ENCODE measurements at places on chromosomes 6 and 20.

- no peak for DNase-seq
These were observed 149.2 kb upstream of the PRDM1 start for GRCh38 chr6:105936972-105937371.

- no peak for DNase-seq
These were observed 303.4 kb downstream of the PLCB1 start for GRCh38 chr20:8435285-8436035.

DNA sequence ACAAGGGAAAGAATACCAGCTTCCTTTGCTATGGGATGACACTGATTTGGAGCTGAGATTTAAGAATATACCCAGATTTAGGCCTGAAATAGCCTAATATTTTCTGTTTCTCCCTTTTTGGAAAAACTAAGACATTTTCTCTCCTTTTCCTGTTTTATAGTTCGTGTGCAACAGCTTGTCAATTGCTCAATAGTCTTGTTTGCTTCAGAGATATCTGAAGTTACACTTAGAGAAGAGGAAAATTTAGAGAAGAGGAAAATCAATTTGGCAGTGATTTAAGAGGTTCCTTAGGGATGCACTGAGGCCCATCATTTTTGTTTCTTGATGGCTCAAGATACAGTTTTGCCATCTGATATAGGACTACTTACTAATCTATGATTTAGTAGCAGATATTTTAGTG lies 398.6 kb downstream of the RFPL4B start:
- DNase-seq, result no peak

DNA sequence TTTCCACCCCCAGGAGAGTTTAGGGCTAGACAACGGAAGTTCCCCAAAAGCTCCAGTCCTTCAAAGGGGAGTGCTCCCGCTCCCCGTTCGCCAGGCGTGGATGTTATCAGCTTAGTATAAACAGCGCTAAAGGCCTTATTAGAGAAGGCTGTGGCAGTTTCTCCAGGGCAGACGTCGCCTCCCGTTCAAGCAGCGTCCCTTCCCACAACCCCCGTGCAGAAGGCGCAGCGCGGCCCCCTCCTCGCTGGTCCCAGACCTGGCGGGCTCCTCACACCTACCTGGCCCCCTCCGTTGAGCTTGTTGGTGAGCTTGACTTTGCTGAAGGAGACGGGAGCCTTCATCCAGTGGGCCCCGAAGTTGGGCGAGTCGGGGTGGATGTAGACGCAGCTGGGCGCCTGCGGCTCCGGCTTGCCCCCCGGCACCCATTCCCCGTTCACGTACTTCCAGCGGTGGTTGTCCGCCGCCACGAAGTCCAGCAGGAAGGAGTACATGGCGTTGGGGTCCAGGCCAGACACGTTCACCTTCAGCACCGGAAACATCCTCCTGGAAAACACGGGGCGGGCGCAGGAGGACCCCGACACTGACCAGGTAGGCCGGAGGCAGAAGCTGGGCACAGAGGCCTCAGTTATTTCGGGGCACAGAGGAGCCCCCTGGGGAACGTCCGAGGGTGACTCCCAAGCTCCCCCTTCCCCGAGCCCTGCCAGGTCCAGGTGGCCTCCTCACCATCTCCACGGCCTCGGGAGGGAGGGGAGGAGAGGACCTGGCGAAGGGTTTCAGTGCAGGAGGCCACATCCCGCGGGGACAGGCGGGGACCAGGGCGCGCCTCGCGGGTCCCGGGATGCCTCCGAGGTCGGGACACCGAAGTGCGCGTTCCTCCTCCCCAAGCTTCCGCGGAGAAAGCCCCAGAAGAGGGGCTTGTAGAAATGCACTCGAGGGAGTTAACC lies 1.1 kb downstream of the TBXT start:
- DNase-seq, result no peak

DNA sequence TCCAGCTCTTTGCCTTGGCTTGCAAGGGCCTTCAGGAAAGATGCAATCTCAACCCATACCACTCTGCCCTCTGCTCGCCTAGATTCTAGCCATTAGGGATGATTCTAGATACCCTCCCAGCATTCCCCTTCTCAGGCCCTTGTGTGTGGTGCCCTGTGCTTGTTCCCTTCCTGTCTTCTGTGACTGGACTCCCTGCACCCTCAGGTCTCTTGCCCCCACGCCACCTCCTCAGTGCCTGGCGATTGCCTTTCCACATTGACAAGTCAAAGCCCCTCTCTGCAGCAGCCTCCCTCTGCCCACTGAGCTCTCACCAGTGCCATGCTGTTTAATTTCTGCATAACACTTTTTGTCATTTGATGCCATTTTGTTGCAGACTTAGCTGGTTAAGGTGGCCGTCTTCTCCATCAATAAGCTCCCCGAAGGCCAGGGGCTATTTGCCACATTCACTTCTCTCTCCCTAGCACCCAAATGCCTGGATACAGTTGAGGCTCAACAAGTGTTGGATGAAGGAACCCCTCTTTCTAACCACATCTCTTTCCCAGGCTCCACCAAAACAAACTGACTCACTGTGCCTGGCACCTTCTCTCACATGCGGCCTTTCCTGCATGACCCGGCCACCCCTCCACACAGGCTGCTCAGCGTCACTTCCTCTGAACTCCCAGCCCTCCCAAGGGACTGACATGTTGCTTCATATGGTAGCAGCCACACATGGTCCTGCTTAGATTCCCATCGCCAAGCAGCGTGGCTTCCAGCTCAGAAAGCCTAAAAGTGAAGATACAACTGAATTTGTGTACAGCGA lies 4.6 kb upstream of the TXNDC5 start:
- DNase-seq, result peak; percentile 35

GRCh38 chr6:135129136-135129856 lies 51.8 kb upstream of the MYB start:
- DNase-seq, result no peak

- DNase-seq, result no peak
These were observed 71.7 kb downstream of the ATP9A start for GRCh38 chr20:51696304-51697071.

GRCh38 chr20:21101932-21102575 lies 4.1 kb downstream of the LINC00237 start:
- DNase-seq, result no peak

DNA sequence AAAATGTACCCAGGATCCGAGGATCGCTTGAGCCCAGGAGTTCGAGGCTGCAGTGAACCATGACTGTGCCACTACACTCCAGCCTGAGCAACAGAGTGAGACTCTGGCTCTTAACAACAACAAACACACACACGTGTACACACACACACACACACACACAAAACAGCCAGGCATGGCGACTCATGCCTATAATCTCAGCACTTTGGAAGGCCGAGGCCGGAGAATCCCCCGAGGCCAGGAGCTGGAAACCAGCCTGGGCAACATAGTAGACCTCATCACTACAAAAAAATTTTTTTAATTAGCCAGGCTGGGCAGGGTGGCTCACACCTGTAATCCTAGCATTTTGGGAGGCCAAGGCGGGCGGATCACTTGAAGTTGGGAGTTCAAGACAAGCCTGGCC lies 23.3 kb upstream of the ARFGEF2 start:
- no peak for DNase-seq

GRCh38 chr6:226516-227073 lies 65.7 kb upstream of the DUSP22 start:
- no peak for DNase-seq

DNA sequence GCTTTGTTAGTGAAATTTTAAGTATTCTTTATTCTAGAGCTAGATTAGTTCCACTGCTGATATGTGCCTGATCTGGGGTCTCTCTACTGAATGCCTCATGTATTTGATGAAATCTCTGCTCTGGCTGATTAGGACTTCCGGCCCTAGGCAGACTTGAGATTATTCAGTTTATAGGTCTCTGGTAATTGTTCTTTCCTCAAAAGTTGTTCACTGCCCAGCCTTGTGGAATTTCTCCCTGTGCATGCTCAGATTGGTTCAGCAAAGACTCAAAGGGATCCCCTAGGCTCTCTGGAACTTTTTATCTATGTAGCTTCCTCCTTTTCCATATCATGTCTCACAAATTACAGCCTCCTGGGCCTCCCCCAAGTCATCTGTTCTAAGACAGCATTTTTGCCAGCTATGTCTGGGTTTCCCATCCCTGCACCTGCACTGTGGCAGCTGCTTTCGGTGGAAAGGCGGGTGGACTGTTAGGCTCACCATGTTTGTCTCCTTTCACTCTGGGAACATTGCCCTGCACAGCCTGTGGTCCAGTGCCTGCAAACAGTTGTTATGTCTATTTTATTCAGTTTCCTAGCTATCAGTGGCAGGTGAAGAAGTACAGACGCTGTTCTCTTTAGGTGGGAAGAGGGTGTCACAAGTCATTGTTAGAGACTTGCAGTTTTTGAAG lies 73.7 kb downstream of the RPP40 start:
- DNase-seq, result no peak

- no peak for DNase-seq
These were observed 48.1 kb upstream of the SMLR1 start for GRCh38 chr6:130778946-130779657.

DNA sequence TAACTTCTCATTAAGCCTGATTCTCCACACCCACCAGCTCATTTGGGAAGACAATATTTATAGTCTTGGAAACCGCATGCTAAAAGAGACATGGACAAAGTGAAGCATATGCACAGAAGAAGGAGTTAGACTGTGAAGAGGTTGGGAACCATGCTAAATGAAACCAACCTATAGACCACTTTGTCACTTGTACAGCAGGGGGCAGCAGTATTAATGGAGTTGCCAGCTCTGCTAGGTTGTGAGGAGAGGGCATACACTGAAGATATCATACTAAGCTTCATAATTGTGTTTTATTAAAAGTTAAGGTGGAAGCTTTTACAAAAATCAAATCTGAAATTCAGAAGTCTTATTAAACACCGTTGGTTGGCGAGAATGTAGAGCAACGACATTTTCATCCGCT lies 38.3 kb upstream of the HMGCLL1 start:
- DNase-seq, result peak; percentile 20

DNA sequence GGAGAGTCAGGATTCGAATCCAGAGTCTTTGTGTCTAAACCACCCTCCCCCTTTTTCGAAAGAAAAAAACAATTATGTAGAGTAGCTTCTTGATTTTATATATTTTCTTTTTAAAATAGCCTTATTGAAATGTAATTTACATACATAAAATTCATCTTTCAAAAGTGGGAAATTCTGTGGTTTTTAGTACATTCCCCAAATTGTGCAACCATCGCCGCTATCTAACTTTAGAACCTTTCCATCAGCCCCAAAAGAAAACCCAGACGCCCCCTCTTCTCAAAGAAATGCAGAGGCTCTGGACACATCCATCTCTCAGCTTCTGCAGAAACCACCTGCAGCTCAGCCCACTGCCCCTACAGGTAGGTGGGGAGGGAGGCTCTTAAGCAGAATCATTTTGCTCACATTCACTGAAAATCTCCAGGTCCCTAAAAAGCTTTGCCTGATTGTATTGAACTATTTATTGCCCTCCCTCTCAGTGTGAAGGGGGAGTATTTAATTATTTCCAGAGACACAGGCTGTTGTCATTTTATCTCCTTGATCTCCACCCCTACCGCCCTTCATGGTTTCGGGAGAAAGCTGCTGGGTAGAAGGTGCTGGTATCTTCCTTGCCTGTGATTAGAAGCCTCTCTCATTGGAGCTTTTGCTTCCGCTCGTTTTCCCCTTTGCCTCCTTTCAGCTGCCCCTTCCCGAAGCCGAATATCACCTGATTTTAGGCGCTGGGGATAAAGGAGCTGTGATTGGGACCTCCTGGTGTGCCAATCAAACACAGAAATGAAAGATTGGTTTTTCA lies 68.7 kb upstream of the KCNG1 start:
- DNase-seq, result no peak

- DNase-seq, result no peak
These were observed 11.7 kb upstream of the SLC22A2 start for GRCh38 chr6:160270347-160270746.

- peak; percentile 61 for DNase-seq
These were observed 154.7 kb upstream of the LAMP5 start for GRCh38 chr20:9359561-9360308.
